ENCODE measurements at places on chromosomes 7 and 10. TPM values are rescaled to one million over a fixed set of nuclear protein-coding genes. Genes with fewer than 3 reads are reported as not detected.

Gene FAM180A
- total RNA-seq, result not detected

- no peak overlapping the region for H3K4me3 ChIP-seq
- H3K36me3 ChIP-seq, result no peaks in the 10 kb centered on the region
- ATAC-seq, result no peak
- H3K27me3 ChIP-seq, result no peaks in the 10 kb centered on the region
Measured at GRCh38 chr10:11880151-11881029, 57.2 kb downstream of the PROSER2 start.

Gene ARHGAP12
- total RNA-seq, result 8.9 TPM

GRCh38 chr10:51629934-51630639 is 69.3 kb downstream of the CSTF2T start:
- H3K27ac ChIP-seq, result no peak overlapping the region
- no peaks in the 10 kb centered on the region for H3K36me3 ChIP-seq
- H3K27me3 ChIP-seq, result peaks cover 14% of the 10 kb centered on the region
- no peak overlapping the region for H3K4me3 ChIP-seq
- no peak for ATAC-seq

Gene COL13A1
- not detected for total RNA-seq

DNA sequence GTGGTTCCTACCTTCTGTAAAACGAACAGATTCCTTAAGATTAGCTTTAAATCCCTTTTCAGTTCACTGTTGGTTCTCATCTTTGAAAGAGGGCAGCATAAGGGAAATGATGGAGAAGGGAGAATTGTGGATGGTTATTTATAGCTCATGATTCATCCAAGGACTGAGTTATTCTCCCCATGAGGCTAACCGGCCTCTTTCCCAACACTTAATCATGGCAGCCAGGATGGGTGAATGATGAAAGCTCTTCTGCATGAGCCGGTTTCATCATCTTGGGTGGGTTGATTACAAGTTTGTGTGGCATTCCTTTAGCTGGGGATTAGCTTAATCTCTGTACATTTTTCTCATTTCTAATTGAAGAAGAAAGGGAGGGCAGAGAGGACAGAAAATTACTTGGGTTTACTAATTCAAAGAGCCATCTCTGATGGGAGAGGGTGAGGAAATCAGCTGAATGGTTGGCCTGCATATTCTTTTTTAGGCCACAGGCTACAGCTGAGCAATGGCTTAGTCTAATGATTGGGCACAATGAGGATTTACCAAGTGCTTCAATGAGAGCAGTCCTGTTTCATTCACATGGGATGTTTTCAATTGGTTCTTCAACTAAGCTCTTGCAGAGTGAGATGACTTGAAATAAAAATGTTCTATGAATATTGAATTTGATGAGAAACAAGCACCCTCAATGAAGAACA is 250.0 kb downstream of the BMPER start:
- no peak for ATAC-seq
- no peak overlapping the region for H3K27ac ChIP-seq
- H3K36me3 ChIP-seq, result no peaks in the 10 kb centered on the region
- no peak overlapping the region for H3K4me3 ChIP-seq

- H3K27ac ChIP-seq, result no peak overlapping the region
- H3K36me3 ChIP-seq, result peaks cover 55% of the 10 kb centered on the region
- ATAC-seq, result no peak
- no peak overlapping the region for H3K4me3 ChIP-seq
- H3K27me3 ChIP-seq, result no peaks in the 10 kb centered on the region
Measured at GRCh38 chr7:99428972-99429566, 9.5 kb downstream of the PTCD1 start.

DNA sequence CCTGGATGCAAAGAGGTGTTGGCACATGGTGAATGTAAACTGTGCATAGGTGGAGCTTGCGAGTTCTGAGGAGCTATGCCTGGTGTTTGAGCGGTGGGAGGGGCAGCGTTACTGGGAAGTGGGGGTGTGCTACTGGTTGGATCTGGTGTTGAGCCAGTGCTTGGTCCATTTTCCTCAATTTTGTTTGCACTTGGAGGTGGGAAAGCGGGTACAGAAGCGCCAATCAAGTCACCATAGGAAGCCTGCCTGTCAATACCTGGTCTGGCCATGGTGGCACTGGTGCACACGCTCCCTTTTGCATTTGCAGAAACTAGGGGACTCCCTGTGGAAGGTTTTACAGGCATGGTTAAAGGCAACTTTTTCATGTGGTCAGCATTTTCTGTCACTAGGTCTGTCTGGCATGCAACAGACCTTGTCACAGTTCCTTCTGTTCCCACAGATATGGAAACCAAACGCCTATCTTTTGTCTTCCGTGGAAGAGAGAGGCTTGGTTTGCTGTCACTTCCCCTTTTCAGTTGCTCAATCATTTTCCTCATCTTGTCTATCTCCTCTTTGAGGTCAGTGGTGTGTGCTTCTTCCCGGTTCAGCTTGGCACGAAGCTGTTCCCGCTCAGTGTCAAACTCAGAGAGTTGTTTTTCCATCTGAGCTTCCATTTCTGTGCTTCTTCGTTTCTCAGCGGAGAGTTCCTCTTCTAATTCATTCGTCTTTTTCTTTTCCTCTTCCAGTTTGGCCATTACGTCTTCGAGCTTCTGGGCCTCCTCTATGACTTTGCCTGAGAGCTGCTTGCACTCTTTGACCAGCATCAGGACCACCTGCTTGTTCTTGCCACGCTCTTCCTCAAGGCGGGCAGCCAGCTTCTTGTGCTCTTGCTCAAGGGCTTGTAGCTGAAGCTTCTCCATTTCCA is 81.1 kb downstream of the CTTNBP2 start:
- H3K4me1 ChIP-seq, result no peaks in the 10 kb centered on the region
- H3K4me3 ChIP-seq, result no peak overlapping the region
- no peak for ATAC-seq
- H3K36me3 ChIP-seq, result no peaks in the 10 kb centered on the region

Gene ENTPD7
- 2.9 TPM for total RNA-seq

GRCh38 chr7:27130540-27131389 is at the start of gene HOXA4:
TSS of gene HOXA4 (minus strand) at chr7:27130757. CDS start at chr7:27130733, 24 bp downstream.
- peak; percentile 88 for ATAC-seq
- peaks cover 11% of the 10 kb centered on the region for H3K4me1 ChIP-seq
- H3K4me3 ChIP-seq, result peak within 1 kb of the TSS; percentile 57
- H3K36me3 ChIP-seq, result no peaks in the 10 kb centered on the region

DNA sequence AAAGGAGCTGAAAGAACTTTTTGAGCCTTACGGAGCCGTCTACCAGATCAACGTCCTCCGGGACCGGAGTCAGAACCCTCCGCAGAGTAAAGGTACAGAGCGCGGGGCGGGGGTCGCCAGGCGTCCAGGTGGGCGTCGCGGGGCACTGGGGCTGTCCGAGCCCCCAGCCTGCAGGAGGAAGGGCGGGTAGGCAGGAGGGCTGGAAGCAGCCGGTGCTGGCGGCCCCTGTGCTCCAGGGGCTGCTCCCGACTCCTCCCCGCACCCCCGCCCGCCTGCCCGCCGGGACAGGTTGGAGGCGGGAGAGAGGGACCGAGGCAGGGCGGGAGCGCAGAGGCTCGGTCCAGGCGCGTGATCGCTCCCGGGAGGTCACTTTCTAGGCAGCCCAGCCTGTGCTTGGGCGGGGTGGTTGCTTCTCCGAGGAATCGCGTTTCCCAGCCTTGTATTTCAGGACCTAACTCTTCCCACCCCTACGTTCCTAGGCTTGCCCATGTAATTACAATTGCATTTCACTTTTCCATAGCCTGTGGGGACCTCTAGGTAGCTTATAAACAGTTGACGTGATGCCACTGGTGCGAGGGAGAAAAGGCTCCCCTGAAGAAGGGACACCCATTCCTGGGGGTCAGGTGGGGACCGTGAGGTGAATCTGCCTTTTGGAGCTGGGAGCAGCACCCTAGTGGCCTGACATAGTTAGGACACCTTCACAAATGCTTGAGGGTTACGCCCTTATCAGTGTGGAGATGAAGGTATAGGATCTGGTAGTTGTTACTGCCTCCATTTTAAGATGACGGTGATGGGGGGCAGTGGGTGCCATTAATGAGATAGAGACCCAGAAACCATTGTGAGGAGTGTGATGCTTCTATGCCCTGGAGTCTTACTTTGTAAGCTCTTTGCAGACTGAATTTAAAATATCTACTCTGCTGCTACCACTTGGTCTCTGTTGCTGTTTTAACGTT is 148.2 kb downstream of the CELF2 start:
- H3K27me3 ChIP-seq, result no peaks in the 10 kb centered on the region
- no peak overlapping the region for H3K4me3 ChIP-seq
- H3K36me3 ChIP-seq, result peaks cover 12% of the 10 kb centered on the region

DNA sequence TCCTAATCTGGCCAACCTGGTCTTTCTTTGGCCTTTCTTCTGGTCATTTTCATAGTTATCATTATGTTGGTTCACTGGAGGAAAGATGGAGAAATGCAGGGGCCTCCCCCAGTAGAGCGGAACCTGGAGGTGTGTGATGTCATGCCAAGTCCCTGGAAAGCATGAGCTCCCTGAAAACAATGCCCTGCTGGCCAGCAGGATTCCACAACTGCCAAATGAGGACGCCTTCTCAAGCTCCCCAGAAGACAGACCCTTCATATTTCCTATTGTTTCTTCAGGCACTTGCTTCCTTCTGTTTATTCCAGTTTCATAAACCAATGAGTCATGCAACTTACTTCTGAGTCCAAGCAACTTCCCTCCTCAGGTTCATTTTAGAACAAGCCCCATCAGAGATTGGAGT is 339.0 kb downstream of the GATA3 start:
- no peak overlapping the region for H3K27ac ChIP-seq
- no peaks in the 10 kb centered on the region for H3K36me3 ChIP-seq
- H3K27me3 ChIP-seq, result no peaks in the 10 kb centered on the region
- ATAC-seq, result no peak
- no peak overlapping the region for H3K4me3 ChIP-seq
- peaks cover 16% of the 10 kb centered on the region for H3K4me1 ChIP-seq

DNA sequence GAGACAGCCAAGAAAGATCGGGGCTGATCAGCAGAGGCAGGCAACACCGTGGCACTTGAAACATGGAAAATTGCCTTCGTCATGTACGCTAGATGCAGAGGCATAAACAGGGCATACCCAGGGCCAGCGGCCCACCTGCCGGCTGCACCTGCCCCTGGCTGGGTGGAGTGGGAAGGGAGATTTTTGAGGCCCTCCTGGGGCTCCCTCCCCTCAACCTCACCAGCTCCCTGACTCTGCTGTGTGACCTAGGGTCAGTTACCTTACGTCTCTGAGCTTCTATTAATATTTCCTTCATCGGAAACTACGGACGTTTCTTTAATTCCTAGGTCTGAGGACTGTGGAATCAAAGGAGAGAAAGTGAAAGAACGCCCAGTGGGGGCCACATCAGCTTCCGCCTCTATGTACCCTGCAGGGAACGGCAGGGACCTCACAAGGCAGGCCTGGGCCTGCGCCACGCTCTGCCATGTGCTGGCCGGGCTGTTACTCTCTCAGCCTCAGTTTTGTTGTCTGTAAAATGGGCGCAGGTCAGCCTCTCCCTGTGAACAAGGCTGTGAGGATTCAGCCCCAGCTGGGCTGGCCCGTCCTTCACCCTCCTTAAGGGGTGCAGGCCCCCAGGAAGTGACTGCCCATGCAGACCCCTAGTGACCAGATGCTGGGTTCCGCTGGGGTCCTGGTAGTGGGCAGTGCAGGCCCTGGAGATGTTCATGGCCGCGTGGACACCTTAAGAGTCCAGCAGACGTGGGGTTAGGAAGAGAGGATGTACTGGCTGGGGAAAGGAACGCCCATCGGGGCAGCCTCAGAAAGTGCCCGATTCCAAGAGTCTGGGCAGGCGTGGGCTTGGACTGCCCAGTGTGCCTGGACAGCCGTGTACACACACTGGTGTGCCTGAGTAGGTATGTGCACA is 22.7 kb downstream of the ELFN1 start:
- H3K36me3 ChIP-seq, result no peaks in the 10 kb centered on the region
- H3K27ac ChIP-seq, result no peak overlapping the region
- ATAC-seq, result no peak
- H3K4me3 ChIP-seq, result no peak overlapping the region

Gene ZNF722
- not detected for total RNA-seq

- peak; percentile 67 for ATAC-seq
- no peaks in the 10 kb centered on the region for H3K4me1 ChIP-seq
- H3K36me3 ChIP-seq, result no peaks in the 10 kb centered on the region
- H3K27ac ChIP-seq, result no peak overlapping the region
- no peaks in the 10 kb centered on the region for H3K27me3 ChIP-seq
Measured at GRCh38 chr10:122703483-122704448, 4.1 kb upstream of the C10orf120 start.

Measured in activated T-helper 17 cell treated with anti-CD3 and anti-CD28 coated beads, Interleukin-2, amount 50 U/mL, for 72 hours (primary cell).